ENCODE measurements at places on chromosomes 13 and 19.

DNA sequence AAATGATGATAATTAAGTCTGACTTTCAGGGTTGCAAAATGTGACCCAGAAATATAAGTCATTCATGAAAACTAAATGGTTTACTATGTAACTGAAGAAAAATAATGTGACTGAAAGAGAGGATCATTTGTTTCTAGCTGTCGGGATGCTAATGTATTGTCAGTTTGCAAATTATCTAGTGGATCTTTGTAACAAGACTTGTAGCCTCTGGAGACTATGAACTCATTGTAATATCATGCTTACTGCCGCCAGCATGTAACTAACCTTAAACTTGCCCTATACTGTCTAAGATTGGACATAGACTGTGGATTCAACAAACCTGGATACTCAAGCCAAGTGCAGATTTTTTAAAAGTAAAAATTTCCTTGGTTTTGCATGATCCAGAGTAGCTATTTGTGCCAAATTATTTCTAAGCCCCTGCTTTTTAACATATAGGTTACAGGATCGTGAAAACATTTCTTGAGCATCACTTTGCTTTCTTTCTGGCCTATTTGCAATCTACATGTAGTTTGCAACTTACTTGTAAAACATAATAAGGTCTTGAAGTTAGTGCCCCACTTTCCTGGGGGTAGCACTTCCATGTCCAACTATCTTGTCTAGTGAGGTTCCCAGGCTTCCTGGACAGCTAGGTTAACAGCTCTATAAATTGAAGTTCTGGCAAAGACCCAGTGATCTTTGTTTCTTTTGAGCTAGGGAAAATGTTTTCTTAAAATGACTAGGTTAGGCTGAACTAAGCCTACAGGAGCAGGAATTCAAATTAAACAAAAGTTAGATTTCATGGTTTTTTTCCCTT lies 3.3 kb upstream of the POSTN start:
- DNase-seq: no peak

DNA sequence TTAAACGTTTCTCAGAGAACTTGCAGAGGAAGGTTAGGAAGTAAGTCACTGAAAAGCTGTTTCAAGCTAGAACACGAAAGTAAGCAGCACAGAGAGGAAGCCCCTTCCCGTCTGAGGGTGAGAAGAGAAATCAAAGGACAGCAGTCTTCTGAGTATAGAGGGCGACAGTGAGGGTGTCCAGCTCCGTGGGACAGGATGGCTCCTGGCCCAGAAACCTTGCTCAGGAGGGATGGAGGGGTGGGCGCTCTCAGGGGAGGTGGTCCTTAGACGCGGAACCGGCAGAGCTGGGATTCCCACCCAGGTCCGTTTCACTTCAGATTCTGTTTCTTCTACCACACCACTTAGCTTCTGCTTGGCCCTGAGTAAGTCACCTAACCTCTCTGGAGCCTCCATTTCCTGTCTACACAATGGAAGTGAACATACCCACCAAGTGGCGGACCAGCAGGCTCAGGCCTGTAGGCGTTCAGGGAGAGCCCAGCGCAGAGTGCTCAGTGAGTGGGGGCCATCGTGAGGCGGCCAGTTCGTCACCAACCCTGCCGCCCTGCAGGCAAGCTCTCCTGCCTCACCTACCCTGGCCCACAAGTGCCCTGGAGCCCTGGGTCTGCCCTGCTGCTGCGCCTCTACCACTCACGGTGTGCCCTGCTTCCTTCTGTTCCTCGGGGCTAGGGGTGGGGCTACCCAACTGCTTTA lies 5.5 kb upstream of the RSPH6A start:
- no peak for DNase-seq

DNA sequence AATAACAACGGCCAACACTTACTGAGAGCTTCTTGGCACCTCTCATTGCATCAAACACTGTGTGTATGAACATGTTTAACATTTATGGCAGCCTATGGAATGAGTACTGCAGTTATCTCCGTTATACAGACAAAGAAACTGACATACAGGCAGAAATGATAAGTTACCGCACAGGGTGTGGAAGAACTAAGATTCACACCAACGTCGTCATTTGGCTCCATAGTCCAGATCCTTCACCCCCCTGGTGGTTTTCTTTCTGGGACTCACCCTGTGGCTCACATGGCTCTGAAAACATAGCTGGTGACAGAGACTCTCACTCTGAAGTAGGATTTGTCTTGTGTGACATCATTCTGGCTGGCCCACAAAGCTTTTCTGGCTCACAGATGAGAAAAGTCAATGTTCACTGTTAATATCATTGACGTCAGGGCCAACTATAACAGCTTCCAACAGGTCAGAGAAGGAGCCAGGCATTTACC lies 230.1 kb downstream of the DLEU7 start:
- DNase-seq: no peak

DNA sequence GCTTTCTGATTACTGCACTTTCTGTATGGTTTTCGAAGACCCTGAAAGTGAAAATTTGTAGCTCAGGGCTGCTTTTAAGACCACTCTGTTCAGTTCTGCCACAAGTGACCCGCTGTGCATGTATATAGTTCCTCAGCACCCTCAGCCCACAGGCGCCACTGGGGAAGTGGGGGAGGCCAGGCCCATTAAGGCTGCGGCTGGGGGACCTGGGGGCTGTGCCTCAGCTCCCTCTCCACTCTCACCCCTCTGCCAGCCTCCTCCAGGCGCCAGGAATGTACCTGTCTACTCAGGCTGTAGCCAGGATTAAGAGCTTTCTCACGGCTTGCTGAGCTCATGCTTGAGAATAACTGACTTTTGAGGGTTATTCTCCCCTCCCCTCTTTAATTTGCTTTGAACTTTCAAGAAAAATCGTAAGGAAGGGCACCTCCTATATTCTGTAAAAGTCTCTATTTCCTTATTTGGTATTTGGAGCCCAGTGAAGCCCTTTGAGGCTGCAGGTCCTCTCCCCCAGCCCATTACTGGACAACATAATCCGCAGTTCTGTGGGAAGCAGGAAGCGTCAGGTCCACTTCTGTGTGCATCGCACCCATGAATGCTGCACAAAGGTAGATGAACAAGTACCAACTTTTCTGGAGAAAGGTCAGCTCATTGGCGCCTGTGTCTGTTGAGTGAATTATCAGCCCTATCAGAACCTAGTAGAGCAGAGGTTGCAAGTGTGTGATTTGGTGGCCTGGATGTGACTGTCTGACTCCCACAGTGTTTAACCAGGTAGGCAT lies 29.6 kb downstream of the GJA3 start:
- no peak for DNase-seq

DNA sequence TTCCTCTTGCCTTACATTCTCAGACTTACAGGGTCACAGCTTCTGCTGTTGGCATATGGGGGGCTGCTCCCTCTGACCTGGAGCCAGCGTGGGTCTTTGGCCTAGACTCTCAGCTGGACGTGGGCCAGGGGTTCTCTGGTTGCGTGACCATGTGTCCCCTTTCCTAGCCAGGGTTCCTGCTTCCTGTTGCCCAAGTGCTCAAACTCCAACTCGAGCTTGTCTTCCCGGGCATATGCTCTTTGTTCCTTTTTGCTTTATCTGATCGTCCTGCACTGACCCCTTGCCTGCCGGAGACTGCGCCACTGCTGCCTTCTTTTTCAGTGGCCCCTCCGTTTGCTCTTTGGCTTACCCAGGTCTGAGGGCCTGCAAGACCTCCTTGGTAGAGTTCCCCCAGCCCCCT lies 25.3 kb upstream of the GPR183 start:
- peak; percentile 47 for DNase-seq

DNA sequence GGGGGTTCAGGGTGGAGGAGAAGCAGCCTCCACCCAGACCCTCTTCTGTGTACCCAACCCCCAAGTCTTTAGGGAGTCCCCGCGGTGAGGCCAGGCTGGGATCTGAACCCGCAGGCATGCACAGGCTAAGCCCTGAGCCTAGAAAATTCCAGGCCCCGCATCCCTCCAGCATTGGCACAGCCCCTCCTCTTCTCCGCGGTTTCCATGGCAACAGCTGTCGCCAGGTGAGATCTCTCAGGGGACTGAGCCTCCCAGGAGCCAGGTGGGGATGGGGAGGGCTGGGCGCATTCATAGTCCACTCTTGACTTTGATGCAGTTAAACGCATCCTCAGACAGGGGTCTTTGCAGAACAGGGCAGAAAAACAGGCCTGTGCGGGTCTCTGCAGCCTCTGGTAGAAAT lies 48.3 kb upstream of the USP29 start:
- no peak for DNase-seq

GRCh38 chr13:64369121-64369520 lies 2861.0 kb downstream of the PCDH9 start:
- no peak for DNase-seq
